ENCODE measurements at places on chromosomes 2 and 18. TPM values are rescaled to one million over a fixed set of nuclear protein-coding genes. Genes with fewer than 3 reads are reported as not detected.

Gene POTEI
- not detected for total RNA-seq

GRCh38 chr18:23108496-23108895, 26.8 kb upstream of the CABLES1 start:
- no peak for DNase-seq

DNA sequence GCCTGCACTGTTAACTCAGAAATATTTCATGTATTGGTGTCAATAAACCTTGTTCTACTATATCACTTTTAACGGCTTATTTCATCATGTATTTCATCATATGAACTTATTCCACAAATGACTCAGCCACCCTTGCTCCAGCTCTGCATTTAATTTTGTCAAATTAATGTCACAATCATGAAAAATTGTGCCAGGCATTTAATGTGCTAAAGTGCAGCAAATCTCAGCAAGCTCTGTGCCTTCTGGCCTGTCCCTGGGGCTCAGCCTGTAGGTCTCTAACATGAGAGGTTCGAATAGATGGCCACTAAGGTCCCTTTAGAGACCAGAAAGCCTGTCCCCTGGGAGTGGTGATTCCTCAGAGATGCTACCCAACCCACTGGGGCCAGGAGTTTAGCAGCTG, 28.6 kb downstream of the BOD1L2 start:
- DNase-seq: no peak

Gene CYP27A1
- total RNA-seq: 57.1 TPM

DNA sequence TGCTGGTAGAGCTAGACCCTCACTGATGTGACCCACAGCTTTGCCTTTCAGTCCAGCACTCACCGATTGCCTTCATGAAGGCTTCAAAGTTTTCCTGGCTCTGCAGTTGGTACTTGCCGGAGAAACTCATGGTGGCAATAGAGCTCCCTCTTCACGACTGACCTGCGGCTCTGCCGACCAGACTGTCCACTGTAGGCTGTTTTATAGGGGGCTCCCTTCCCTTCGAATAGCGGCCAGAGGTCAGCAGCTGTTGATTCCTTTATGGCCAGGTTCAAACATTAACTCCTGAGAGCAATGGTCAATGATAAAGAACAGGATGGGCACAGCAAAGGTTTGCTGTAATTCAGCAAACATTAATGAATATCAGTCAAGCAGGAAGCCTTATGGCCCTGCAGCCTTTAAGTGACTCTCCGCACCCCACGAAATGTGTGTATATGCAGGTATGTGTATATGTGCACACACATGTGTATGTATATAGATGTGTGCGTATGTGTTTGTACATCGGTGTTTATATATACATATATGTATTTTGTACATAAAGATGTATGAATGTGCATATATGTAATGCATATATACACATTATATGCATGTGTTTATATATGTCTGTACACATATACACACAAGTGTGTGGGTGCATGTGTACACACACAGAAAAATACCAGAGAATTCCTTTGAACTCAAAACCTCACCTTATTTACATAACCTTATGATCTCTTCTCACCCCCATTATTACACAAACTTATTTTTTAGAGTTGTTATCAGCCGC, at the start of gene FABP1:
Gene FABP1, minus strand, starts transcription at position 175 of the 766 bp plus-strand sequence. Its CDS starts 45 bp downstream, at position 130.
- DNase-seq: no peak

GRCh38 chr2:111202266-111203040, 81.7 kb downstream of the BCL2L11 start:
- no peak for DNase-seq

Gene CPO
- total RNA-seq: not detected

Gene THOC1
- total RNA-seq: 34.8 TPM

Gene HADHA
- total RNA-seq: 360 TPM

GRCh38 chr2:69695850-69696216, 46.1 kb upstream of the ANXA4 start:
- DNase-seq: no peak
